ENCODE measurements at places on chromosomes 1 and 21. TPM values are rescaled to one million over a fixed set of nuclear protein-coding genes. Genes with fewer than 3 reads are reported as not detected.
A peak's percentile ranks its signal among the peaks of the same experiment; 100 is the strongest.

DNA sequence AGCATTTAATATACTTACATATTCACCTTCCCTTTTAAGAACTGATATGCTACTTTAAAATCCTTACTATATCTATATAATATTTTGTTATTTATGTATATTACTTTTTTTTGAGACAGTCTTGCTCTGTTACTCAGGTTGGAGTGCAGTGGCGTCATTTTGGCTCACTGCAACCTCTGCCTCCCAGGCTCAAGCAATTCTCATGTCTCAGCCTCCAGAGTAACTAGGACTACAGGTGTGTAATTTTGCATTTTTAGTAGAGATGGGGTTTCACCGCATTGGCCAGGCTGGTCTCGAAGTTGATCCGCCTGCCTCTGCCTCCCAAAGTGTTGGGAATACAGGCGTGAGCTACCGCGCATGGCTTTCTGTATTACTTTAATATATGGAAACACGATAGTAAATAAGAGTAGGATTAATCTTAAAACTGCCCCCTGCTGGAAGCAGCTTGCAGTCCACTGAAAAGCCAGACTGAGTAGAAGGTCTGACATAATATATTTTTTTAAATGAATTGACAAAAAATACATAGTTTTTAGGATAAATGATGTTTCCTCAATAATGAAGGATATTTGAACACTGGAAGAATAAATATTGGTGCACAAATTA lies 24.4 kb downstream of the RCAN3 start:
- peak; percentile 11 for DNase-seq

Gene KDF1
- total RNA-seq: not detected

DNA sequence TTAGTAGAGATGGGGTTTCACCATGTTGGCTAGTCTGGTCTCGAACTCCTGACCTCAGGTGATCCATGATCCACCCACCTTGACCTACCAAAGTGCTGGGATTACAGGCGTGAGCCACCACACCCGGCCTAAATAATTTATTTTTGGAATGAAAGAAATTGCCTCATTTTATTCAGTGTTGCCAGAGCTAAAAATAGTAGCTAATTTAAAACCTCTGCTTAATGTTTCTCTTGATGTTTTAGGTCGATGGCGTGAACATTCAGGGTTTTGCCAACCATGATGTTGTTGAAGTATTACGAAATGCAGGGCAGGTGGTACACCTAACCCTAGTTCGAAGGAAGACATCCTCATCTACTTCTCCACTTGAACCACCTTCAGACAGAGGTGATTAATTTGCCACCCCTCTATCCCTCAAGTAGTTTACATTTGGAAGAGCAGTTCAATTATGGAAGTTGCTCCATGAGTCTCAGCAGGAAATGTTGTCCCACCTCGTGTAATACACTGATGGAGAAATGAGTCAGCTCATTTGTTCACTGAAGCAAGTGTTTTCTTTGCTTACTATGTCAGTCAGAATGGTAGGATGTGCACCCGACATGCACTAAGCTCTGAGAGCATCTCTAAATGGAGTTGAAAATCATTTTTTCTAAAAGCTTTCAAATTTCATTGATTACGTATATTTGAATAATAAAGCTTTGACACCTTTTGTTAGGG lies 54.9 kb downstream of the PATJ start:
- peak; percentile 34 for DNase-seq

DNA sequence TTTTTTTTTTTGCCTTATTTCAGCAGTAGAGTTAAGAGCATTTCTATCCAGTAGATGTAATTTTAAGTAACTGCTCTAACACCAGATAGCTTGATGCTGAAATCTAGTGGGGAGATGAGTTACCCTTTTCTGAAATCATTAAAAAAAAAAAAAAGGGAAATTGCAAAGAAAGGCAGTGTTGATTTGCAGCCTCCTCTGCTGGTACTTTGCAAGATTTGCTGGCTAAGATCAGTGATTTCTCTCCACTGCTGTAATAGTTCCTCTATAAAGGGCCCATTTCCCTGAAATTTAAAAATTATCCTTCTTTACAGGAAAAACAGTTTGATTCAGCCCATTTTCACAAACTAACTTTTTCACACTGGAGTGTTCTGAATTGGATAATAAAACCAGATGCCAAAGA lies 120.6 kb downstream of the PTBP2 start:
- no peak for DNase-seq

- no peak for DNase-seq
Measured at GRCh38 chr1:36328713-36329112, 5.3 kb upstream of the EVA1B start.

DNA sequence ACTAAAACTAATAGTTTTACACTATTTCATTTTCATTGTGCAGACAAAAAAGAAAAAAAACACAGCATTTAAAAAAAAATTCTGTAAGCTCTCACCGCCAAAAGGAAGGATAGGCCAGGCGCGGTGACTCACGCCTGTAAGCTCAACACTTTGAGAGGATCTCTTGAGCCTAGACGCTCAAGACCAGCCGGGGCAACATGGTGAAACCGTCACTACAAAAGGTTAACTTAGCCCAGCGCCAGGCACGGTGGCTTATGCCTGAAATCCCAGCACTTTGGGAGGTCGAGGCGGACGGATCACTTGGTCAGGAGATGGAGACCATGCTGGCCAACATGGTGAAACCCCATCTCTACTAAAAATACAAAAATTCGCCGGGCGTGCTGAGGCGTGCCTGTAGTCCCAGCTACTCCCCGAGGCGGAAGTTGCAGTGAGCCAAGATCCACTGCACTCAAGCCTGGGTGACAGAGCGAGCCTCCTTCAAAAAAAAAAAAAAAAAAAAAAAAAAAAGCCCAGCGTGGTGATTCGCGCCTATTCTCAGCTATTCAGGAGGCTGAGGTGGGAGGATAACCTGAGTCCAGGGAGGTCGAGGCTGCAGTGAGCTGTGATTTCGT lies 14.3 kb upstream of the SPEN start:
- no peak for DNase-seq

Gene BTG2
- 11.8 TPM for total RNA-seq

- DNase-seq: no peak
Measured at GRCh38 chr1:40986328-40986783, 6.9 kb downstream of the CTPS1 start.

All from HT1080 (cell line).